ENCODE measurements at places on chromosomes 2 and 18.
A peak's percentile ranks its signal among the peaks of the same experiment; 100 is the strongest.

- DNase-seq, result no peak
These were observed 16.7 kb downstream of the NOSTRIN start for GRCh38 chr2:168819050-168819715.

DNA sequence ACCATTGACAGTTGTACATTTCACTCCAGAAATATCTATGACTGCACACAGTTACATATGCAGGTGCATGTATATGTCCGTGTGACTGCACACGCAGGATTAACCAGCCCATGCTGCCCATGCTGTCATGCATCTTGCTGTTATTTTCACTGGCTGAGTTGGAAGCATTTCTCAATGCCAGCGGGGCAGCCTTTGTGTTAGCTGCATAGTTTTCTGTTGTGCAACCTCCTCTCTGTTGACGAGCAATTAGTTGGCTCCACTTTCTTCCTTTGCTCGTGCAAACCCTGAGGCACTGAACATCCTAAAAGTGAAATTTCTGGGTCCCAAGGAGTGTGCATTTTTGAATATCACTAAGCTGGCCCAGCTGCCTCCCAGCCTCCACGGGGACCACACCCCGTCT is 133.4 kb upstream of the GLI2 start:
- no peak for DNase-seq

DNA sequence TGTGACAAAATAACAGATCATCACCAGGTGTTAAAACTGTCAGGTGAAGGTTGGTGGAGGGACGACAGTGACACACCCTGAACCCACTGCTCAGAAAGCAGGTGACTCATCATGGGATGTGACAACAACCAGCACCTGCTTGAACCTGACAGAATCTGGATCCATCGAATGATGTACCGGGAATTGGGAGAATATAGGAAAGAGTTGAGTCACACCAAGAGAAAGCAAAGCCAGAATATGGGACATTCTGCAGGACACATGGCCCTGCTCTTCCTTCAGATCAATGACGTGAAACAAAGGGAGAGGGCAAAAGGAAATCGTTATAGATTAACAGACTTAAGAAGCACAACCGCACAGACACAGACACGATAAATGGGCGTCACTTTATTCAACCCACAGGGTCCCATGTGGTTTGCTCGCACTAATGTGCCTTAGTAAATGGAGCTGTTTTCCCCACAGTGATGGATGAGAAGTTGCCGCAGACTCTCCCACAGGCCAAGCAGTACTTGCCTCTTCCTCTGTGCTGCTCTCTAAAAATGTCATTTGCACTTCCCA is 100.1 kb downstream of the CRACDL start:
- DNase-seq, result peak; percentile 73

DNA sequence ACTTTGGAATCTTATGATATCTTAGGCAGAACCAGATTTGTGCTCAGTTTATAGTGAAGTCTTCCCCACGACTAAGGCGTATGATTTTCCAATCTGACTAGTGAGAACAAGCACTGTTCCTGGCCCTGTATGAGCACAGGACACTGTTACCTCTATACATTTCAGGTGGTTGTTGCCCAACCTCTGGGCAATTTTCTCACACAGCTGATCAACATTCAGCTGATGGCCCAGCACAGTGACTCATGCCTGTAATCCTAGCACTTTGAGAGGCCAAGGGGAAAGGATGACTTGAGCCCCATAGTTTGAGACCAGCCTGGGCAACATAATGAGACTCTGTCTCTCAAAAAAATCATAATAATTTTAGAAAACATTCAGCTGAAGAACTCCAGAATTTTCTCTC is 119.5 kb downstream of the ASXL3 start:
- DNase-seq, result no peak

DNA sequence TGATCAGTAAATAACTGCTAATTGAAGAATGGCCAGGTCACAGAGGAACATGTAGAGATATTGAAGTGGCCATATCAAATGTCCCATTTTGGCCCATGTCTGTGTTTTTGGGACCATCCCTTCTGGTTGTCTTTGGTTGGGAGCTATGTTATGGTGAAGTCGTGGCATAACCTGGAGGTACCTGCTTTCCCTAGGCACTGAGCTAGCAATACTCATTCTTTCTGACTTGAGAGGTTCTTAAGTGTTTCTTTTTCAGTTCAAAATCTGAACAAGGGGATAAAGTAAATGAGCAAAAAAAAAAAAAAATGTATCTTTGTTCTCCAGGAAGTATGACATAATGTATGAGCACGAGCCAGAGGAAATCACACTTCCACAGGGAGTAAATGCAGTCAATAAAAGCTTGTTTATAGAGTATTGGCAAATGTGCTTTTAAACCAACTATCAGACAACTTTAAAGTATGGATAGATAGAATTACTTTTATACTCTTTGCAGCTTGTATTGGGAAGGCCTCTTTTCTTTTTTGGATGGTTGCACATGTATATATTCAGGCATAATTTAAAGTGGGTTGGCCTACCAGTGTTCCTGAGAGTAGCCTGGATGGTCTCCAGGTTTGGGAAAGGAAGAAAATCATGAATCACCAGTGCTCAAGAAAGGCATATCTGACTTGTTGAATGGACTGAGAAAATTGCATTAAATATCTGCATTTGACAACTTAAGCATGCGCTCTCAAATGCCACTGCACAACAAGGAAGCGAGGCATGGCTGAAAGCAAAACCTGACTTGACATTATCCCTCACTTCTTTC is 125.0 kb downstream of the SPHKAP start:
- no peak for DNase-seq

- DNase-seq, result peak; percentile 34
These were observed 42.4 kb upstream of the PPM1B start for GRCh38 chr2:44126106-44126797.

DNA sequence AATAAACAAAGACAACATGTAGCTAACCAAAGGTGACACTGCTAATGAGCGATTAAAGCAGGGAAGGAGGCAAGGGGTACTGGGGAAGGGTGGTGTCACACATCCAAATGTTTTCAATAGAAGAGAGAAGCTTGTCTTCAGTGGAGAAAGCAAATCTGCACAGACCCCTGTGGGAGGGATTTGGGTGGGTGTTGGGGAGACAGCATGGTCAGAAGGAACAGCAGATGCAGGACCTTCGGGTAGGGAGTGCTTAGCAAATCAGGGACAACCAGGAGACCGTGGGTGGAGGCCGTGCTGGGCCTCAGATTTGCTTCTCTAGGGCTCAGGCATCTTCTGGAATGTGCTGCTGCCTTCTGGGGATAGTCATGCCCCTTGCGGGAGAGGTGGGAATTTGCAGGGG is 185.3 kb upstream of the RAB6C start:
- DNase-seq, result no peak

GRCh38 chr18:12640881-12641200 is 17.1 kb downstream of the SPIRE1 start:
- DNase-seq, result no peak

GRCh38 chr2:241559323-241560161 is 997 bp downstream of the BOK start:
- no peak for DNase-seq

DNA sequence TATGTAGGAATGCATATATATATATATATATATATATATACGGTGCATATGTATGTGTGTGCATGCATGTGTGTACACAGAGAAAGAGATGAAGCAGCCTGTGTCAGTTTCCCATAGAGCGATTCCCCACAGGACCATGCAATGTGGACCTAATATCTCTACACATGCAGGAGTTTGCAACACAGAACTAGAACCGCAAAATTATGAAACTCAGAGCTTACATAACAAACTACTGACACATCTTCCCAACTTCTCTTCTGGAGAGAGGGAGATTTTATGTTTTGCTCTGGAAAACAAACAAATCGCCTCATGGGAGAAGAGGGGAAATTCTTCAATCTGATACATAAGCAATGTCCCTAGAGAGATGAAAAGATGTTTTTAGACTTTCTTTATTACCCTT is 377.2 kb downstream of the LRATD1 start:
- peak; percentile 52 for DNase-seq

DNA sequence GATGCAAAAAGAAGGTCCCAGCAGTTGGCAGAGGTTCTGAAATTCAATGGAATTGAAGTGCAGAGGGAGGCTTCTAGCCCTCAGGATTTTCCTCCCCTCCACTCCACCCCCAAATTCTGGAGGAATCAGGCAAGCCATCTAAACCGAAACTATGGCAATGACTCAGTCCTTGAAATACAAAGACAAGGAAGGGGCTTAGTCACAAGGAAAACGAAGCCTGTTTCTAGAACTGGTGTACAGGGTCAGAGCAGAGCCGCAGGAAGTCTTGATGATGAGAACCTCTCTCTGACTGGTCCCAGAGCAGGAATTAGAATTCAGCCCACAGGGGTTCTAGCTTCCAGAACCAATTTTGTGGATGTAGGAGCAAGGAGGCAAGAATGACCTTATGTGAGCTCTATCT is 111.7 kb upstream of the SCN1A start:
- DNase-seq, result no peak

DNA sequence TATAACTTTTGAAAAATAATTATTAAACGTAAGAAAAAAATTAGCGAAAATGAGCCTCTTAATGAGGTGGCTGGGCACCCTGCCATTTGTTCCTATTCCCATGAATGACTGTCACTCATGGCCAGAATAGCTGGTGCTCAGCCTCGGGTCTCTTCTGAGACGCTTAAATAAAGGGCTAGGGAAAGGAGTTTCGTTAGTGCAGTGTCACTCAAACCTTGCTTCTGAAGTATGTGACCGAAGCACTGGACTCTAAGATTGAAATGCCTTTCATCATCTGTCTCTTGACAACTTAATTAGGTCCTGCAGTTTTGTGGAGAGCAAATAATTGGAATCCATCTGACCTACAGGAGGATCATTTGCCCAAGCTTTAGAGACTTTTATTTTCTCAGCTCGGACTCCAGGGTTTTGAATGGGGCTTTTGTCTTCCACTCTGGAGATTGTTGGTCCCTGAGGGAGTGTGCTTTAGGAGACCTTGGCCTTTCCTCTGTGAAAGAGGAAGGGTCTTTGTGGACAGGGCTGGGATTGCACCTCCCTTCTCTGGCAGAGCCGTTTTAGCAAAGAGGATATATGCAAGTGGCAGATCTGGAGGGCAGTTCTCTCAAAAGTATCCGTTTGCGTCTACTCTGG is 42.3 kb upstream of the FHOD3 start:
- DNase-seq, result no peak

DNA sequence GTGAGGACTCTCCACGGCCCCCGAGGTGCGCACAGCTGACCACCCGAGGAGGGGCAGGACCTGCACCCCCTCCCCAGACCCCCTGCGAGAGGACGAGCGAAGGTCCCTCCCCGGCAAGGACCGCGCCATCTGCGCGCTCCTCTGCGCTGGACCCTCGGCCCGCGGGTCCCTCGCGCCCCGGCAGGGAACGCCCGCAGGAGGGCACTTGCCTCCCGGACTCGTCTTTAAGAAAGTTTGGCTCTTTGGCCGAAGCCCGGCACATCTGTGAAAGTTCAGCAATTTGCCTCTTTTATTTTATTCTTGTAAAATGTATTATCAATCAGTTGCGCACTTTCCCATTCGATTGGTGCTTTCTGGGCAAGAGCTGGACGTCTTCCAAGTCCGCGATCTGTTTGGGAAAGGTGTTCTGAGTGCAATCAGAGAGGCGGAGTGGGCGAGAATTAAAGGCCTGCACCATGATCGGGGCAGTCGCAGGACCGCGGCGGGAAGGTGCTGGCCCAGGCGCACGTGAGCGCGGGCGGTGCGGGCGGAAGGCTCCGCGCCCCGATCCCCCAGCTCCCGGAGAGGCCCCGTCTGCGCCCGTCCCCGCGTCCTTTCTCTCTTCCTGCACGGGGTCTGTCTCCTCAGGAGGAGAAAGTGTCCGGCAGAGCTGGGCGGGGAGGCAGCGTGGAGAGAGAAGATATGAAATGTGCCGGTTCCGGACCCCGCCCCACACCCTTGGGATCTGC is 1.6 kb upstream of the ALKAL2 start:
- DNase-seq, result no peak

GRCh38 chr2:83104202-83104601 is 1354.9 kb downstream of the SUCLG1 start:
- no peak for DNase-seq

GRCh38 chr2:215019521-215020145 is 118.8 kb downstream of the ABCA12 start:
- no peak for DNase-seq

DNA sequence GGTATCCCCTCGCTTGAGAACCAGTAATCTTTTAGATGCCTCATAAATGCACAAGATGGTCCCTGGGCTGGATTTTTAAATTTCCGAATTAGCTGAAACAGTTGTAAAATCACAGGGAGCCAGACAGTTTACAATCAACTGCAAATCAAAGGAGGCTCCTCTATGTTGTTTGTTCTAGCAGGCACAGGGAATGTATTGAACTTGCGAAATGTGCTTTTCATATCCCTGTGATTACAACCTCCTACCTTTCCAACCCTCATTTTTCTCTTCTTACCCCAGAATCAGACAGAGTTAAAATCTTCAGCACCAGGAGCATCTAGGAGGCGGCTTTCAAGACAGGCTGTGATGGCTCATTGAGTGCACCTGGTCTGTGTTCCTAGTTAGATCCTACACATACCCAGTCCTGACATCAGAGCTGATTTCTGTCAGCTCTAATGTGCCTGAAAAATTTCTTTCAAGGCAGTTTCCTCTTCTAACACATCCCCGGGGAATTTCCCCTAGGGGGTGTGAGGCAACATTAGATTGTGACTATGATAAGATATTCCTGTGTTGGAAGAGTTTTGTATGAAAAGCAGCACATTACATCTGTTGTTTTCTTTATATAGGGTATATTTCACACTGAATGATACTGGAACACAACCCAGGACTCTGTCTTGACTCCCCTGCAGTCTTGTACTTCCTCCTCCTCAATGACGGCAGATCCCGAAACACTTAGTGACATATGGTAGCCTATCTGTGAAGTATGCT is 17.9 kb upstream of the CAVIN2 start:
- DNase-seq, result no peak

DNA sequence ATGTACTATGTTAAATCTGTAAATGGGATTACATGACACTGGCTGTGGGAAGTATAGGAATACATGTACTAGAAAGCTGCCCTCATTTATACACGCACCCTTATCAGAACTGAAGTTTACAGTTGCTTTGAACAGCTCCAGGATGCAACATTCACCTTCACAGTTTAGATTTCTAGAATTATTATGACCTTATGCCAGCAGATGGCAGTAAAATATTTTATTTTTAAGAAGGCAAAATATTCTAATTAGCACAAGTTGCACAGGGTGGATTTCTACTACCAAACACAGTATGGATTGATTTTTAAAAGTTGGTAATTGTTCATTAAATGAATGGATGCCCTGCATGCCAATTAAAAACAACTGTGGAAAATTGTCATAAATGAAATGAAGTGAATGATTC is 670.4 kb downstream of the KCNJ3 start:
- DNase-seq, result no peak

All from MV-4-11 (cell line).